ENCODE measurements at places on chromosomes 2 and 18.

DNA sequence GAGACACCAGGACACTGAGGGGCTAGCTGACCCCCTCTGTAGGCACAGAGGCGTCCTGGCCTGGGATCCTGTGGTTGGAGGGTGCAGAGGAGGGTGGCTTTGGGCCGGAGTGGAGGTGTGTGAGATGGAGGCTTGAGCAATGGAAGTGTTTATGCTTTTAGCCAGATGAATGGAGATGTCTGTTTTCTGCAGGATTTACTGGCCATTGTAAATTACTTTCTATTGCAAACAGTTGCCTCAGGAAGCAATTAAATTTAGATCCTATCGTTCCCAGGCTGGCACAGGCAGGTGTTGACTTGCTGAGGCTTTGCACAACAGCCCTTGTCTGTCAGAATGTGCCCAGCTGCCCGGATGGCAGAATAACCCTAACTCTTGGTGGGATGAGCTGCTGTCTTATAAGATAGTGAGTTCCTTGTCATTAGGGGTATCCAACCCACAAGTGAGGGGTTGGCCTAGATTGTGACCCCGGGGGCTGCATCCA, 1.8 kb upstream of the ARID5A start:
- DNase-seq = no peak

- no peak for DNase-seq
Observed at GRCh38 chr2:133390156-133390555, 178.1 kb downstream of the NCKAP5 start.

DNA sequence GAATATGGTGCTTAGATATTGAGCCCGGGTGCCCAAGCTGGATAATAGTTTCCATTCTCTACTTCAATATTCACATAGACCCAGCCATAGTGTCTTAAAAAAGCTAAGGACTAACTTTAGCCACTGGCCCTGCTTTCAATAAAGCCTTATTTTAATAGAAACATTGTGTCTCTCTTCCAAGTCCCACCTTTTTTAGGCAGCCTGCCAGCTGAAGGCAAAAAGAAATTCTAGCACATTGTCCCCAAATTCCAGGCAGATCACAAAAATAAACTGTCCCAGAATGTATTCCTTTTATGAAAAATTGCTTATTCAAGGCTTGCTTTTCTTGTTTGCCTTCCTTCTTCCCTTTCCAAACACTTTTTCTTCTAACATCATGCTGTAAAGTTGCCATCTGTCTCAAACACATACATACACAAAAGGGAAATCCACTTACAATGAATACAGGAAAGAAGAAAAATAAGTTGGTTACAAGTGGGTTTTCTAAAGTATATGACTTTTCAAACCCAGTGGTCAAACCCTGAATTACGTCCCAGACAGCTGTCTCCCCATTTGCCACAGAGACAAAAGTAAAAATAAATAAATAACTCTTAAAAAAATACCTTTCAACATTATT, 778.5 kb downstream of the BCL11A start:
- no peak for DNase-seq

GRCh38 chr2:29718076-29718686, 203.2 kb downstream of the ALK start:
- no peak for DNase-seq

- no peak for DNase-seq
Observed at GRCh38 chr18:51134721-51135120, 62.8 kb downstream of the MEX3C start.

DNA sequence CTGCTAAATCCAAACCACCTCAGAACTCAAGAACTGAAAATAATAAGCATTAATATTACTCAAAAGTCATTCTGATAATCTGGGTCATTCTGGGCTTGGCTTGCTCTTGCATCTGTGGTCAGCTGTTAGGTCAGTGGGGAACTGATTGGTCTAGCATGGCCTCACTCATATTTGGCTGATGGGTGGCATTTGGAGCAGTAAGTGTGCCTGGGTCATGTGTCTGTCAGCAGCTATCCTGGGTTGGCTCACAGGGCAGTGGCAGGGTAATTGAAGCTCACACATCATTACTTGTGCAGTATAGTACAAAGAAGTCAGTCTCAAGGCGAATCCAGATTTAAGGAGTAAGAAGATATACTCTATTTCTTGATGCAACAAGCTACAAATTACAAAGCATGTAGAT, 9.6 kb downstream of the RPL37A start:
- DNase-seq = no peak

DNA sequence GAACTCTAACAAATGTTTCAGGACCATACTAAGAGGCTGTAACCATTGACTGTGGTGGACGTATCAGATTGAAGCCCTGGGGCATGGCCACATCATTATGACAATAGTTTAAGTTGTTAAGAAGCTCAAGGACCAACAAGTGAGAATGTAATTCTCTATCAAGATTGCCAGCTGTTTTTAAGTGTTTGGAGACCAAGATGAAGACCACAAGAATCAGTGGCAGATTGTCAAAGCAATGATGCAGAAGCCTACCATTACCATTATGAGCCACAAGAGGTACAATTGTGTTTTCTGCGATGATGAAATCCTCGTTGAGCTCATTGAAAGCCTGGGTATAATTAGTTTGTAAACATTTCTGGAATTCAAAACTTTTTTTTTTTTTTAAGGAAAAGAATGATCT, 261.1 kb upstream of the ZEB2 start:
- DNase-seq = no peak

DNA sequence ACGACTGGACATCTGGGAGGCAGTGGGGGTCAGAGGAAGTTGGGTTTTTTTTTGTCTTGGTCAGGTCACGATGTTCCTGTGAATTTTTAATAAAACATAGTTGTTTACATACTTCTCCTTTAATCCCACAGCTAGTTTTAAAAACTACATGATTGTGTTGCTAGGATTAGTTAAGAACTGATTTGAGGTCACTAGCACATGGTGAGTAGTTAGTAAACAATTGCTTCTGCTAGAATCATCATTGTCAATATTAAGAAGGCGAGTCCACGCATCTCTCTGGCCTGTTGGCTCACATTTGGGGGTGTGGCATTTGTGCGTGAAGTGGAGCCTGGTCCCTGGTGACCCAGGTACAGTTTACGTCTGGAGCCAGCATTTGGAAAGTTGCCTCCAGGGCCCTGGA, 59.4 kb downstream of the AGAP1 start:
- no peak for DNase-seq

GRCh38 chr2:196278491-196278911, 107.1 kb upstream of the STK17B start:
- DNase-seq = no peak

DNA sequence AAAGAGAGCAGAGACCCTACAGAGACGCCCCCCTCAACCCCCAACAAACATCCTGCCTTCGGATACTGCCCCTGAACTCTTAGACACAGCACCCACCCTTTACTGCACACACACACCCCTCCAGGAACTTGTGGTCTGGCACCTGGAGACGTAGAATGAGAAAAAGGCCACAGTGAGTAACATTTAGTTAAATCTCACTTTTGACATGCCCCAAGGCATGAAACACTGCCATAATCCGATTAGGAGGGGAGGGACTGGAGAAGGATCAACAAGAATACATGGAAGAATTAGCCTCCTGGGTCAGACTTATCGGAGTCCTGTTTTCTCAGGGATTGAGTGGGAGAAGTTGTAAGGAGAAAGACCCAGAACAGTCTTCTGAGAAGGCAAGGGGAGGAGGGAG, 4.1 kb downstream of the CDK5R2 start:
- DNase-seq = no peak
